ENCODE measurements at places on chromosomes 5 and 9.

- no peak for DNase-seq
These were observed 1.4 kb downstream of the SLC36A2 start for GRCh38 chr5:151345808-151346478.

- no peak for DNase-seq
These were observed 100.7 kb downstream of the PAM start for GRCh38 chr5:102855681-102856388.

DNA sequence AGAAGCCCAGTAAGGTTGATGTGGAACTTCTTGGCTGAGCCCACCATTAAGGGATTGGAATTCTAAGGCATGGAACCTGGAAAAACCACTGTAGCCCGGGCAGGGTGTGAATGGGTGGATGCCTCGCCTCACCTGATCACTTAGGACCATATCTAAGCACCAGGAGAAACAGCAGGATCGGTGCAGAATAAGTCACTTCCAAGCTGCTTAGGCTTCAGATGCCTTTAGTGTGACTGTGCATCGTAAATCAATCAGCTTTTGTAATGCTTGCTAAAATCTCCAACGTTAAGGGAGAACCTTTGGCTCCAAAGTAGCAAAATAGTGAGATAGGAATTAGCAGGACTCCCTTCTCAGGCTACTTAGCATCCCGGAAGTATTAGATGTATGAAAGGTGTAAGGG lies 103.9 kb upstream of the MEGF10 start:
- DNase-seq = no peak

GRCh38 chr5:136128481-136128880 lies 4.2 kb upstream of the SMAD5 start:
- DNase-seq = no peak
